ENCODE measurements at places on chromosomes 16 and 17.

DNA sequence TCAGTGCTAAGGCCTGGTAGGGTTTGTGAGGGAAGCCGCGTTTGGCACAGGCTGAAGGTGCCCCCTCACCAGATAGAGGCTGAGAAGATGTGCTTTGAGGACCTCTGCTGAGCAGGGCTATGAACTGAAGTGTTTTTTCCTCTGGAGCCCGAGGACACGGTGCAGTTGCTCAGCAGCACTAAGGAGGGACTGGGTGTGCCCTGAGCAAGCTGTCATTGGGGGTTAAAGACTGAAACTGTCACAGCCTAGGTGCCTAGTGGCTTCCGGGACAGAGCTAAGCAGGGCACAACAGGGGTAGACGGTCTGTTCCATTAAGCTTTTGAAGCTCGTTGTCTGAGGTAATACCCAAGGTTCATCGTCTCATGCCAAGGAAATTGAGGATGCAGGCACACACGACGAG, 24.8 kb upstream of the ASGR2 start:
- DNase-seq, result no peak

GRCh38 chr17:63190821-63191370, 224.9 kb downstream of the TANC2 start:
- DNase-seq, result no peak

DNA sequence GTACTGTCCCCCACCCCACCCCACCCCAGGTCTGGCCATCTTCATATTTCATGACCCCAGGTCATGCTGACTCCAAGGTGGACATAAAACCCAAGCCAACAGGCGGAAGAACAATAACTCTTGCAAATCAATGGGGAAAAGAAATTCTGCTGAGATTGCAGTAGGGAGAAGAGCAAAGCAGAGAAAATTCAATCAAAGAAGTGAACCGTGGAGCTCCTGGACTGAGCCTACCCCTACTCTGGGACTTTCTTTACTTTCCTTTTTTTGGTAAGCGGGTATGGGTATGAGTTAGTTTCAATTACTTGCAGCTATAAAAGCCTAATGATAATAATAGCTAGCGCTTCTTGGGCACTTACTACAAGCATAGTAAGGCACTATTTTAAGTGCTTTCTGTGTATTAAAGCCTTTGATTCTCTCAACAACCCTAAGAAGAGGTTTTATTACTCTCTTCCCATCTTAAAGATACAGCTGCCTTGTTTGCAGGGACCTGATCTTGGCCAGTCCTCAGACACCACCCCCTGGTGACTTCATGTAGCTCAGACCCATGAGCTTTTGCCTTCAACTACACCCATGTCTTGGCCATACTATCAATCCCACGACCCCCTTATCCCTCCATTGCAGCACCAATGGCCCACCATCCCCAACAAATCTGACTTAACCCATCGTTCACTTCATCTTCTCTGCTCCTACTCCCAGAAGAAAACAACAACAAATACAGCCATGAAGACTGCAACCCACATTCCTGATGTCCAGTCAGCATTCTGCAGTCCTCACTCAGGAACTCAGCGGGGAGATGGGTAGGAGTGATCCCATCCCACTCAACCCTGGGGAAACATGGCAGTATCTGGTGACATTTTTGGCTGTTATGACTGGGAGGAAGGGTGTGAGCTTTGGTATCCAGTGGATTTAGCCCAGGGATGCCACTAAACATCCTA, 4.4 kb downstream of the GGA2 start:
- DNase-seq, result no peak

- no peak for DNase-seq
Observed at GRCh38 chr17:12769981-12770380, 19.3 kb upstream of the ARHGAP44 start.

DNA sequence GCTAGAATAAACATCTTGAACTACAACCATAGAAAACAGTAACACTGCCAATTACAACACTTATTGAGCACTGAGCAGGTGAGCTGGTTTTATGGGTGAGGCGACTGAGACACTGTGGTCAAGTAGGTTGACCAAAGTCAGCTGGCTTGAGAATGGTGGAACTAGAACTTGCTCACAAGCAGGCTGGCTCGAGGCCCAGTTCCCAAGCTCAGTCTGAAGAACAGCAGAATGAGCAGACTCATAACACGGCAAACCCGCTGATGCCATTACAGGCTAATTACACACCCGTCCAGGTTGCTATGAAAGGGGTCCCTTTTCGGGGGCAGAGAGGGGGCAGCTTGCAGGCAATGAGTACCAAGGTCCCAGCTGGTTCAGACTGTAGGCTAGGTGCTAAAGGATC, 6.5 kb downstream of the ZZEF1 start:
- no peak for DNase-seq

- DNase-seq, result no peak
Observed at GRCh38 chr16:3030222-3031212, 6.2 kb downstream of the BICDL2 start.

GRCh38 chr16:73172241-73172972, 124.5 kb upstream of the ZFHX3 start:
- no peak for DNase-seq

DNA sequence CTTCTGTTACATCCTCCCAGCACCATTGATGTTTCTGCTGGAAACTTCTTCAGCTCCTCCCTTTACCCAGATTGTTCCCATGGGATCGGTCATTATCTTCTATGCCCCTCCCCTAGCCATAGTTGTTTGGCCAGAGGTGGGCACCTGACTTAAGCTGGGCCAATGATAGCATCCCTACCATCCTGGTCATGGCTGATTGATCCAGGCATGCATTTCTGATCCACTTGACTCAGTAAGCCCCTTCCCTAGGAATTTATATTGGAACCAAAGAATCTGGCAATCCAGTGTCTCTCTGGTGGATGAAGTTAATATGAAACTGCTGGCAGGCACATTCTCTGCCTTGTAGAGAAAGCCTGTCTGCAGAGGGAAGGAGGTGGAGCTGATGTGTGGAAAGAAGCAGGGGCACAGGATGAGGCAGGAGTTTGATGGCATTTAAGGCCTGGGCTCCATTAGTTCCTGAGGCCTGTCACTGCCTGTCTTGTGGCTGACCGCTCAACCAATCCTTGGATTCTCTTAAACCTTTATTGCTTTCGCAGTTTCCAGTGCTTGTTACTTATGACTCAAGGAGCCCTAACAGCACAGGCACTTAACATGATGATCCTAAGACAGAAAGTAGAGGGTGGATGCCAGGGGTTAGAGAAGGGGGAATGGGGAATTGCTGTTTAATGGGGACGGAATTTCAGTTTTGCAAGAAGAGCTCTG, 152.4 kb downstream of the ABCC12 start:
- no peak for DNase-seq

DNA sequence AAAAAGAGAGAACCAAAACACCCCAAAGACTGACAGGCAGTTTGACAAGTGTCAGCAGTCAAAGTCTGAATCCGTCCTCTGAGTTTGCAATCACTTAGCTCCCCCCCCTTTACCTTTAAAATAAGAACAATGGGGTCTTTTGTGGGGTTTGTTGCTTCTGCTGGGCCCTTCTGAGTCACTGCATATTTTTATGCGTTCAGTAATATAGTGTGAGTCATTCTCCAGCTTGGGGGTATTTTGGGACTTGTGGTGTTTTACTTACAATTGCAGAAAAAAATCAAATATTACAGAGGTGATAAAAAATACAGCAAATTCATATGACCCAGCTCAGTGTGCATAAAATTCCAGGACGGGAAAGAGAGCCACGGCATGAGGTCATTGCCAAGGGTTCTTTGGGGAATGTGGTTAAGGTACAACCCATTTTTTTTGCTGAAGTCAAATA, 120.1 kb downstream of the CYLD start:
- no peak for DNase-seq

- no peak for DNase-seq
Observed at GRCh38 chr17:68792042-68792685, 163.0 kb downstream of the ABCA8 start.

GRCh38 chr17:3497101-3497500, 21.3 kb downstream of the ASPA start:
- DNase-seq, result no peak

DNA sequence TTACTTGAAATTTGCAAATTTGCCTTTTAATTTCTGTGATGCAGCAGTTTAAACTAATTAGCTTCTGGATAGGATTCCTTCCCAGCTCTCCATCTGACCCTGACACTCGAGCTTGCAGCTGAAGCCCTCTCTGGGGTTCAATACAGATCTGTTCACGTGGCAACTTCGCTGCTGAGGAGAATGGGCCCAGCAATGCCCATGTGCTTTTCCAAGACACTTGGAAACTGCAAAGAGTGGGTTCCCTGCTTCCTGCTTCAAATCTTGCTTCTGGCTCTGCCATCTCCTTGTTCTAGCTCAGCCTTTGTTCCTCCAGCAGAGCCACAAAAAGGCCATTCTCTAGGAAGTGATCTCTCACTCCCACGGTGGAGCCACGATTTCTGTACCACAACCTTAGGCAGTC, 50.0 kb upstream of the IRX6 start:
- DNase-seq, result no peak

DNA sequence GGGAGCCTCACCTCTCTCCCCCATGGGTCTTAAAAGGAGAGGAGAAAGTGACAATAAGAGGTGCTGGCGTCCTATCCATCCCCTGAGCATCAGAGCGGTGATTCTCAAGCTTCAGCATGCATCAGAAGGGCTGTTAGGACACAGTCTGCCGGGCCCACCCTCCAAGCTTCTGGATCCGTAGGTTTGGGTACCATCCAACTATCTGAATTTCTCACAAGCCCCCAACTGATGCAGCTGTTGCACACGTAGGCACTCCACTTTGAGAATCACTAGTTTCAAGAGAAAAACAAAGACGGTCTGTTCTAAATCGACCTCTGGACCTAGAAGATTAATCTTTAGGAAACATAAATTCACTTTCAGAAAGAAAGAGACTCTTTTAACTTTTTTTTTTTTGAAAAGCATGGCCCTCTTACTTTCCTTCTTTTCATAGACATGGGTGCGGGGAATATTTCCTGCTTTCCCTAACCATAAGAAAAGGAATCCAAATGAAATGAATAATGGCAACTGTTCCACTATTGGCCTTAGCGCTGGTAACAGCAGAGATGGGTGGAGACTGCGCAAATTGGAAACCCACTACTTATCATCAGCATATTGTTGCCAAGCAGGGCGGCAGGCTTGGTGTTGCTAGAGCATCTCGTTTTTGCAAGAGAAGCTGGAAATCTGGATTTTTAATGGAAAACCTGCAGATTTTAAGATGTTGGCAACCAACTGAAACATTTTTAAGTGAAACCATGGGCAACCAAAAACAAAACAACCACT, 144.4 kb downstream of the GAS7 start:
- no peak for DNase-seq

DNA sequence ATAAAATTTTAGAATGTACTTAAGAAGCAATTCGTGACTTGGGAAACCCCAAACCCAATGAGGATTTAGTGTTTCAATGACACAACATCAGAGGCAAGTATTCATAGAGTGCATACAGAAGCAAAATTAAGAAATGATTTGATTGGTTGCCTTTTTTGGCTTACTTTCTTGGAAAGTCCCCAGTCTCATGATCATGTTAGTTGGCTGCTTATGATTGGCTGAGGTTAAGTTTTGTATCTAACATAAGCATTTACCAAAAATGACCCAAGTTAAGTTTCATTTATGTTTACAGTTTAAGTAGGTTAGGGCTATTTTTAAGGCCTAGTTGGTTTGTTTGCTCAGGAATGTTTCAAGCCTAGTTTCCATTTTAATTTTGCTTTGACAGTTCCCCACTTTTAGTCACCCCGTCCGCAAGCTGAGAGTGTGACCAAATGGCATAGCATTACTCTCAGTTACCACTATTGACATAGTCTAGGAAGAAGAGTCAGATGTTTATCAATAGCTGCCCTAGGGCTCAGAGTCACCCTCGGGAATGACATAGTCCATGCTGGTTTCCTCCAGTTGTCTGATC, 36.2 kb downstream of the DGKE start:
- DNase-seq, result no peak

DNA sequence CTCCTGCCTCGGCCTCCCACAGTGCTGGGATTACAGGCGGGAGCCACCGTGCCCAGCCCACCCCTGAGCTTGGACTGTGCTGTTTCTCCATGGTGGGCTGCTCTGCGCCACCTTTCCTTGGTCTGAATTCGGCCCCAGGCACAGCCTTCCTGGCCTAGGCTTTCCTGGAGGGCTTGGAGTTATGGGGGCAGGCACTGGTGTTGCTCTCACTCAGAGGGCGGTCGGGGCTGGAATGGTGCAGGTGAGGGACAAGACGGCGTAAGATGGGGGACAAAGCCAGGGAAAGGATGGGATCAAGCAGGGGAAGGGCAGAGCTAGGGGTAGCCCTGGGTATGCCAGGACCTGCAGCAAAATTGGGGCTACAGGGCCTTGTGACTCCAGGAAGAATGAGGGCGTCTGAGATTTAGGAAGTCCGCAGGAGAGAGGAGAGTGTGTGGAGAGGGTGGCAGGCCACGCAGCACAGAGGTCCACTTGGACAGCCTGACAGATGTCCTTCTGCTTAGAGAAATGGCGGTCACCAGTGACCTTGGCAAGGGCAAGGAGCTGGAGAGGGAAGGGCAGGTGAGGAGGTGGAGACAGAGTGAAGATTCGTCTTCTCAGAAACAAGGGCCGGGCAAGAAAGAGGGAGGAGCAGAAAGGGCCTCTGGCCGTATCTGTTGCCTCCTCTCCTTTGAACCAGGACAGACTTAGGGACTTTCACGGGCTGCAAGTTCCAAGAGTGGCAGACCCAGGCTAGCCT, 1.6 kb upstream of the ATP6V0C start:
- no peak for DNase-seq

Data from posterior cingulate gyrus (tissue), 11 donors.